Aorta (tissue), 5 donors: ENCODE measurements at places on chromosomes 1 and 21. TPM values are rescaled to one million over a fixed set of nuclear protein-coding genes. Genes with fewer than 3 reads are reported as not detected.

RPL11 gene
- total RNA-seq: 707 TPM

GRCh38 chr1:67451356-67451755 is 21.2 kb upstream of the SERBP1 start:
- H3K27me3 ChIP-seq: no peaks in the 10 kb centered on the region
- no peaks in the 10 kb centered on the region for H3K36me3 ChIP-seq
- H3K4me3 ChIP-seq: no peak overlapping the region
- DNase-seq: no peak
- H3K4me1 ChIP-seq: no peaks in the 10 kb centered on the region

GRCh38 chr21:25079053-25079452 is 528.2 kb downstream of the MRPL39 start:
- no peaks in the 10 kb centered on the region for H3K36me3 ChIP-seq
- no peaks in the 10 kb centered on the region for H3K27me3 ChIP-seq
- no peak overlapping the region for H3K27ac ChIP-seq
- DNase-seq: no peak

BMP8B gene
- total RNA-seq: 0.81 TPM

GRCh38 chr1:31984419-31985347 is 29.0 kb upstream of the KHDRBS1 start:
- H3K27ac ChIP-seq: no peak overlapping the region
- no peaks in the 10 kb centered on the region for H3K27me3 ChIP-seq
- no peaks in the 10 kb centered on the region for H3K36me3 ChIP-seq
- no peaks in the 10 kb centered on the region for H3K4me1 ChIP-seq
- DNase-seq: no peak
- H3K4me3 ChIP-seq: no peak overlapping the region

GRCh38 chr1:174262349-174263241 is 103.3 kb downstream of the RABGAP1L start:
- no peak for DNase-seq
- no peak overlapping the region for H3K27ac ChIP-seq
- H3K4me1 ChIP-seq: no peaks in the 10 kb centered on the region
- H3K4me3 ChIP-seq: no peak overlapping the region
- no peaks in the 10 kb centered on the region for H3K36me3 ChIP-seq
- no peaks in the 10 kb centered on the region for H3K27me3 ChIP-seq

DNA sequence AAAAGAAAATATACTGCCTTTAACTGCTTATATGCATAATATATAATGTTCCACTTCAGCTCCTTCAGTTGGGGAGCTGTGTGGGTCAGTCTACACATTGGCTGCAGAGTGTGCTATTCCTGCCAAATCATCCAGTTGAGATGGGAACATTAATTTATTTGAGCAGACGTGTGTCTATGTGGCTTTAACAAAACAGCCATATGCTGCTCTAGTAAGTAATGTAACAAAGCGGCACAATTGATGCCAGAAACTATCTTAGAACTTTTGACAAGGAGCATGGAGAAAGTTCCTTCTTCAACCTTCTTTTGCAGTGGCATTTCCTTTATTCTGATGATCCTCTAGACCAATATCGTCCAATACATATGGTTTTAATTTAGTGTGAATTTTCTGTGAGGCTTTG is 285.9 kb upstream of the C1orf87 start:
- H3K4me1 ChIP-seq: no peaks in the 10 kb centered on the region
- H3K4me3 ChIP-seq: no peak overlapping the region
- H3K27me3 ChIP-seq: no peaks in the 10 kb centered on the region
- DNase-seq: no peak

DNA sequence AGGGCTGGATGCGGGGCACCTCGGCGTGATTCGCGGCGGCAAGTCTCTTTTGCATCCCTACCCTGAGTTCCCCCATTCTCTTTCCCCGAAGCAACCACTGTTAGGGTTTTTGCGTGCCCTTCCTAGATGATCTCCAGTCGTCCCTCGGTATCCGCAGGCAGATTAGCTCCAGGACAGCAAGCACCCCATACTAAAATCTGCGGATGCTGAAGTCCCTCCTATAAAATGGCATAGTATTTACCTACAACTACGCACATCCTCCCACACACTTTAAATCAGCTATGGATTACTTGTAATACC is 22.8 kb upstream of the CFAP126 start:
- H3K4me1 ChIP-seq: no peaks in the 10 kb centered on the region
- no peak for DNase-seq

DNA sequence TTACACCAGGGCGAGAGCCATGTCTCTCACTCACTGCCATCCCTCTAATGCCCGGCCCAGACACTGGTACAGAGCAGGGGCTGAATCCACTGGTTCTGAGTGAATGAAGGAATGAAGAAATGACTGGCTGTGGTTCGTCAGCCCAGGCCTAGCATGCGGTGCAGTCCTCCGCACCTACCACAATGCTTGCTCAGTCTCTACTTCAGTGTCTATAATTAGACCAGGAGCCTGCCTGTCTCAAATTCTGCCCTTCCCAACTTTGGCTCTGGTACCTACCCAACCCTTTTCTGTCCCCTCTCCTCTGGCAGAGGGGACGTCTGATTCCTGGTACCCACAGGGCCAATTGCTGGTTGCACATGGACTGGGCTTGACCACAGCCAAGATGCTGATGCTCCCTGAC is 118.2 kb upstream of the GRIK3 start:
- H3K4me1 ChIP-seq: no peaks in the 10 kb centered on the region
- no peak overlapping the region for H3K4me3 ChIP-seq
- DNase-seq: no peak
- H3K36me3 ChIP-seq: no peaks in the 10 kb centered on the region
- H3K27me3 ChIP-seq: no peaks in the 10 kb centered on the region

DNA sequence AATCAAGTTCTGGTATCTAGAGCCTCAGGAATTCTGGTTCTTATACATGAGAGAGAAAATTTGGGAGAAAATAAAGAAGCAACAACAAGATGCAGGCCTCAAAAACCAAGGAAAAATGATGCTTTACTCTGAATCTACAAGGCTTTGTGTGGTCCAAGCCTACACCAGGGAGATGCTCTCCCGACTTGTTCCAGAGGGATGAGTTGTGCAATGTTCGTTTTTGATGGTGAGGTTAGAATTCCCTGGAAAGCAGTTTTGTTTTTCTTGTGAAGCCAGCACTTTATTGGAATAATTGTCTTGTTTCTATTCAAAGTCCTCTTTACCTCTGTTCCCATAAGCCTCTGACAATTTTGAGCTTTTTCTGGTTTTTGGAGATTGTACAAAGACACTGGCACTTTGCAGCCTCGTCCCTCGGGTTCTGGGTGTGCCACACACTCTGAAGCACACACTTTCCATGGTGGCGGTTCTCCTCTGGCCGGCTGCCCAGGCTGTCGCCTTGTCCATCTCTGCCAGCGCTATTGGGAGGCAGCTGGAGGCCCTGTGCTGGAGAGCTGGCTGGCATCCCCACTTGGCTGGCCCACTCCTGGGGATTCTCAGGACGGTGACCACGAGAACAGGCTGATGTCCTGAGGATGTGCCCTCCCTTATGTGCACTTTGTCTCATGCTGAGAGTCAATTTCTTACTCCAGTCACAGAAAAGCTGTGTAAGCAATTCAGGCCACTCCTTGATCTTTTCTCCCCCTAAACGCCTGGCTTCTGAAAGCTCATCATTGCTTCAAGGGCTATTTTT is 70.2 kb downstream of the EDEM3 start:
- H3K27me3 ChIP-seq: no peaks in the 10 kb centered on the region
- H3K36me3 ChIP-seq: no peaks in the 10 kb centered on the region
- DNase-seq: peak; percentile 78
- peaks cover 4% of the 10 kb centered on the region for H3K4me1 ChIP-seq

- DNase-seq: no peak
- H3K4me1 ChIP-seq: no peaks in the 10 kb centered on the region
These were observed 22.9 kb downstream of the OVAAL start for GRCh38 chr1:180581635-180582039.

DNA sequence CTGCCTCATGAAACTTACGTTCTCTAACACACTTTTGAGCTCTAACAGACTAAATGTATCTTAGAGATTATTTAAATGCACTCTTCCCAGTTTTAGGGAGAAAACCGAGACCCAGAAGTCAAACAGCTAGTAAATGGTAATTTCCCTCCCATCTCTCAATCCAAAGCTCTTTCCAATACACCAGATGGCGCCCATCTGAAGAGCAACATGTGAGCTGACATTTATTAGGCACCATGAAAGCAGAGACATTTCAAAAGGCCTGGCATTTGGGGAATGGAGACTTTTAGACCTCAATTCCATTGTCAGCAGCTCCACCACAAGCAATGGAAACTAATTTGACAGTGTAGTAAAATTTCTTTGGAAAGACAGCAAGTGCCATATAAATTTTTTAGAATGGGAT is 191.4 kb downstream of the DAB1 start:
- no peak overlapping the region for H3K4me3 ChIP-seq
- no peaks in the 10 kb centered on the region for H3K4me1 ChIP-seq
- H3K27me3 ChIP-seq: no peaks in the 10 kb centered on the region
- H3K36me3 ChIP-seq: no peaks in the 10 kb centered on the region
- no peak for DNase-seq
- no peak overlapping the region for H3K27ac ChIP-seq

GRCh38 chr1:212238552-212238951 is 46.7 kb upstream of the PPP2R5A start:
- no peaks in the 10 kb centered on the region for H3K27me3 ChIP-seq
- H3K36me3 ChIP-seq: no peaks in the 10 kb centered on the region
- H3K4me3 ChIP-seq: no peak overlapping the region
- no peaks in the 10 kb centered on the region for H3K4me1 ChIP-seq
- DNase-seq: peak; percentile 66

DNA sequence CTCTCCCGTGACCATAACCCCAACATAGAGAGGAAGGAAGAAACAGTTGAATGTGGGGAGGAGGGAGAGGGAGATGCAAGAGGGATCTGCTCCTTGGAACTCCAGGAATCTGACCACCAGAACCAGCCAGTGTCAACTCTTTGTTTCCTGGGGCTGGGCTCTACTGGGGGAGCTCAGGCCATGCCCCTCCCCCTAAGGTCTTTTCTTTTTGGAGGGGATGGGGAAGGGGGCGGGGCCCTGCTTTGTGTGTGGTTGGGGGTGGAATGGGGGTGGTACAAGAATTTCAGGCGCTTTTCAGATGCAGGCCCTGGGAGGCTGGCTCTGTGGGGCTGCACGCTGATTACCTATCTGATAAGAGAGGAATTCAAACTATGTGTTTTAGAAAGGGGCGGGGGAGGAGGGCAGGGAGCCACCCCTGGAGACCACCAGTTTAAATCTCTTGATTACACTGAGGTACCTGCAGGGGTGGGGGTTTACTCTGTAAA is 8.3 kb downstream of the LIN28A start:
- DNase-seq: no peak
- H3K4me3 ChIP-seq: no peak overlapping the region
- H3K4me1 ChIP-seq: no peaks in the 10 kb centered on the region
- H3K36me3 ChIP-seq: no peaks in the 10 kb centered on the region
- H3K27ac ChIP-seq: no peak overlapping the region
- no peaks in the 10 kb centered on the region for H3K27me3 ChIP-seq

DNA sequence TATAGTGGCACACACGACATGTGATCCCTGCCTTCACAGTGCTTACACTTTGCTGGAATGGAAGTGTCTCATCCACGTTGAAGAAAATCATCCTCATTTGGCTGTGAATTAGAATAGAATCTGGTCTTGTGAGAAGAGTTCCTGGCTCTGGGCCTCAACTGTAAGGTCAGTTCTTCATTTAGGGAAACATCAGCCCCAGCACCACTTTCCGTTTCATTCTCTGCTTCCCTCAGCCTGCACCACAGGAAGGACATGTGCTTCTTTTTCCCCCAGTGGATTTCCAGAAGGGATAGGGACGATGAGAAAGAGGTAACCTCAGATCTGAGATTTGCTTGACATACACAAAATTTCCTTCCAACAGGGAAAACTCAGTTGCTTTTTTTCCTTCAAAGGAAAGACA is 3.7 kb upstream of the ALX3 start:
- no peak for DNase-seq
- H3K4me1 ChIP-seq: no peaks in the 10 kb centered on the region
- H3K27ac ChIP-seq: no peak overlapping the region
- H3K36me3 ChIP-seq: no peaks in the 10 kb centered on the region
- H3K4me3 ChIP-seq: no peak overlapping the region

DNA sequence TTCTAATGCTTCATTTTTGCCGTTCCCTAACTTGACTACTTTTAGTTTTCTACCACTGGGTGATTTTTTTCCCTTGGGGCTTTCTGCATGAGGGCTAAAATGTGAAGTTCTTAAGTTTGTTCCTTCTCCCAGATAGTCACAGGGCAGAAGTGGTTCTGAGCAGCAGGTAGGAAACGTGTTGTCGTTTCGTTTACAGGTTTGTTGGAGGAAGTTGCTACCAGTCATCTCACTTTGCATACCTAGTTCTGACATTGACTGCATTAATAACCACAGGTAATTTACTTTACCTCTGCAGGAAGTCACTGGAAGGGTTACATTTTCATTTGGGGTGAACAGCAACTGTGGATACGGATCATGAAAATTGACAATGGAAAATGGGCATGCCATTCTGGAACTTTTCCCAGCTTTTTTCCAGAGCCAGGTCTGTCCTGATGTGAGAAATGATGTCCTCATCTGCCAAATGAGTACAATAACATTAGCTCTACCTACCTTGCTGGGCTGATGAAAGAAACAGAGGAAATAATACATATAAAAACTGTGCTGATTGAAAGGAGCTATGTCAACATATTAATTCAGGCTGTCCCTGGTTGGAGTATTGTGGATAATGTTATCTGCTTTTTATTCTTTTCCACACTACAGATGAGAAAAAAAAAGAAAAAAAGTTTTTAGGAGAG is 94.2 kb downstream of the DISC1 start:
- DNase-seq: no peak
- no peak overlapping the region for H3K4me3 ChIP-seq
- no peaks in the 10 kb centered on the region for H3K36me3 ChIP-seq
- no peaks in the 10 kb centered on the region for H3K4me1 ChIP-seq

DNAJB4 gene
- 76.7 TPM for total RNA-seq

SH2D1B gene
- 0.45 TPM for total RNA-seq

- no peaks in the 10 kb centered on the region for H3K27me3 ChIP-seq
- H3K4me3 ChIP-seq: no peak overlapping the region
- peaks cover 2% of the 10 kb centered on the region for H3K36me3 ChIP-seq
- no peak for DNase-seq
These were observed 62.5 kb downstream of the PEX14 start for GRCh38 chr1:10537082-10537766.
